ENCODE measurements at places on chromosomes 5 and 9. TPM values are rescaled to one million over a fixed set of nuclear protein-coding genes. Genes with fewer than 3 reads are reported as not detected.

The IRGM gene
- total RNA-seq: 4.5 TPM

DNA sequence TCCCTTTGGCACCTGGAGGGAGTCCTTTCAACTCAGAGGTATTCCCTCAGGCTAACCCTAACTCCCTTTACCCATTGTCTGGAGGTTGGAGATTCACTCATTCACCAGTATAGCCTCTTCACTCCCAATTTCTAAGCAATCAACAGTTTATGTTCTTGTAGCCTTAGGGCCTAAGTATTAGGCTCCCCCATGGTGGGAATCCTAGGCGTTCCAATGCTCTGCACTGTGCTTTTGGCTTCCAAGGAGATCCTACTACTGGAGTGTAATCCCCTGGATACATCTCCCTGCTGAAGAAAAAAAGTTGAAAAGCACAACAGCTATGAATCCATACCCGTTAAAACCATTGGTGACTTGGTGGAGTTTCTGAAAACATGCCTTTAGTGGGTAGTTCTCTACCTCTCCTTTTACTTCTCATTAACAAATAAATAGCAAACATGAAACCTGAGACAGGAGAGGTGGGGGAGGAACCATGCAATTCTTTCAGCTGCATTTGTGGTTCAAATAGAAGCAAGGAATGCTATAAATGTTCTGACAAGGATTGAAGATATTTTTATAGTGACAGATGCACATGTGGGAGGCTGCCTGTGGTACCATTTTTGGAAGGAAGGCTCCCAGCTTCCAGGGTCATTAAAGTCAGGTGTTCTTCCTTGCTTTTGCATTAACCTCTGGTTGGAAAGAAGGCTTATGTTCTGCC is 397.1 kb downstream of the DMAC1 start:
- no peak for DNase-seq

- peak; percentile 76 for DNase-seq
Observed at GRCh38 chr5:171418982-171419687, at the start of gene FGF18. Gene FGF18, plus strand, starts transcription at chr5:171419647. Its CDS starts 553 bp downstream, at chr5:171420200.

DNA sequence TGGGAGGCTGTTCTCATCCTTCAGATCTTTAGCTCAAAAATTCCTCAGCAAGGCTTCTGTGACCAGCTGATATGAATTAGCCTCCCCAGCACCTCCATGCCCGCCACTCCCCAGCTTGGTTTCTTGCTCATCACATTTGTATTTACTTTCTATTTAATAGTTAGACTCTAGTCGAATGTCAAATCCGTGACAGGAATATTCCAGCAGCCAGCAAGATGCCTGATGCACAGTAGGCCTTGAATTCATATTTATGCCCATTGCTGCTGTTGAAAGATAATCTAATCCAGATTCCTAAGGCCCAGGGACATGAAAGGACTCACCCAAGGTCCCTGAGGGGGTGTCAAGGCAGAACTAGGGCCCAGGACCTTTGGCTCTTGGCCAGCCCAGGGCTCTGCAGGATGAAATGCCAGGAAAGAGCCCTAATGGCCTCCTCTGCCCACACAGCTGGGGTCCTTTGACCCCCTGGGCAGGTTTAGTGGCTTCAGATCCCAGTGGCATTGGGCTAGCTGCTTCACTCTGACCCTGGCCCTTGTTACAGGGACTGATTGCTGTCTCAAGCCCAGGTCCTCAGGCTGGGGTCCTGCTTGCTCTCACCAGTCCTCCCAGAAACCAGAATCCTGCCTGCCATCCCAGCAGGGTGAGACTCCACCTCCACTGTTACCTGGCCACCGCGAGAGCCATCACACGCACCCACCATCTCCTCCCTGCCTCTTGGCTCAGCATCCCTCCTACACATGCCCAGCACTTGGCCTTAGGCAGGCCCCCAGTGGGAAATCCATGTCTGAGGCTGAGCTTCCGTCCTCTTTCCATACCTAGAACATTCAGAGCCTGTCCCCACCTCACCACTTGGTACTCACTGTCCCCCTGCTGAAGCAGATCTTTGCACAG is 7.3 kb downstream of the CSF1R start:
- no peak for DNase-seq

GRCh38 chr5:147504535-147504934 is 5.3 kb downstream of the DPYSL3 start:
- no peak for DNase-seq

GRCh38 chr5:93829346-93829745 is 87.9 kb upstream of the POU5F2 start:
- DNase-seq: no peak
